ENCODE measurements at places on chromosomes 11 and 22.
A peak's percentile ranks its signal among the peaks of the same experiment; 100 is the strongest.

GRCh38 chr22:48061726-48062125, 1299.3 kb downstream of the TBC1D22A start:
- H3K27me3 ChIP-seq, result peaks cover 15% of the 10 kb centered on the region
- H3K27ac ChIP-seq, result no peak overlapping the region
- H3K4me3 ChIP-seq, result no peak overlapping the region
- no peak for DNase-seq
- no peaks in the 10 kb centered on the region for H3K36me3 ChIP-seq

DNA sequence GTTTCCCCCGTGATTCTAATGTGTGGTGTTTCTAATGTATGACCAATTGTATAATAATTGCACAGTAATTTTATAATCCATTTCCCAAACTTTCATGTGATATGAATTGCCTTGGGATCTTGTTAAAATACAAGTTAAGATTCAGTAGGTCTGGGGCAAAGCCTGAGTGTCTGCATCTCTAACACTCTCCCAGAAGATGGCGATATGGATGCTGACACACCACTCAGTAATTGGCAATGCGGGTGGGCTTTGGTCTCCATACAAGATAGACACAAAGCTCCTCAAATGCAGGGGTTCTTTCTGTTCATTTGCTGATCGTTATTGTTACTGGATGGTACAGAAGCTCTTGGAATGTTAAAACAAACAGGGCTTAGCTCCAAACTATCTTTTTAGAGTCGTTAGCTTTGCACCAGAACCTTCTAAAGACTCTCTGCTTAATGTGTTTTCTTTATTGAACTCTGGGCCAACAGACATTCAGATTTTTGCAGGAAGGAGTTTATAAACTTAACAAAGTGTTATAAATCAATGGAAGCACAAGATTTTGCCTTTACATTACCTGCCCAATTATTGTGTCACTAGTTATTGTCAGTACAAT, 45.4 kb upstream of the ANO3 start:
- H3K27me3 ChIP-seq, result peaks cover 3% of the 10 kb centered on the region
- no peak for DNase-seq
- no peaks in the 10 kb centered on the region for H3K36me3 ChIP-seq

DNA sequence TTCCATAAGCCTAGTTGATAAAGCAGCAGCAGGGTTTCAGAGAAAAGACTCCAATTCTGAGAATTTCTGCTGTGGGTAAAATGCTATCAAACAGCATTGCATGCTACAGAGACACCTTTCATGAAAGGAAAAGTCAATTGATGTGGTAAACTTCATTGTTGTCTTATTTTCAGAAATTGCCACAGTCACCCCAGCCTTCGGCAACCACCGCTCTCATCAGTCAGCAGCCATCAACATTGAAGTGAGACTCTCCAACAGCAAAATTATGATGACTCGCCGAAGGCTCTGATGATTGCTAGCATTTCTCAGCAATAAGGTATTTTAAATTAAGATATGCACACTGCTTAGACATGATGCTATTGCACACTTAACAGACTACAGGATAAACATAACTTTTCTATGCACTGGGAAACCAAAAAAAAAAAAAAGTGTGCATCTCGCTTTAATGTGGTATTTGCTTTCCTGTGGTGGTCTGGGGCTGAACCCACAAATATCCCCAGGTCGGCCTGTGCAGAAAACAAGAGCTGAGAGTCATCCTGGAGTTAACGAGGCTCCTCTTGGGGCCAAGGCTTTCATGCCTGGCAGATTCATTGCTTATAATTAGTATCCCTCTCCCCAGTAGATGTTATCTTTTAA, 192.1 kb downstream of the CTTN start:
- DNase-seq, result no peak
- H3K4me1 ChIP-seq, result peaks cover 13% of the 10 kb centered on the region
- H3K36me3 ChIP-seq, result no peaks in the 10 kb centered on the region

GRCh38 chr11:66420671-66421476, at the start of gene NPAS4:
NPAS4 (plus strand) TSS chr11:66421035; CDS start chr11:66421180, 145 bp downstream.
- peaks cover 38% of the 10 kb centered on the region for H3K4me1 ChIP-seq
- H3K27ac ChIP-seq, result no peak within 1 kb of the TSS
- no peak for DNase-seq
- peaks cover 47% of the 10 kb centered on the region for H3K27me3 ChIP-seq
- H3K4me3 ChIP-seq, result no peak within 1 kb of the TSS

- no peak for DNase-seq
- peaks cover 3% of the 10 kb centered on the region for H3K36me3 ChIP-seq
- peak overlapping the region; percentile 11 for H3K4me3 ChIP-seq
- H3K27ac ChIP-seq, result peak overlapping the region; percentile 74
- peaks cover 75% of the 10 kb centered on the region for H3K4me1 ChIP-seq
Observed at GRCh38 chr11:11856638-11857037, 14.9 kb downstream of the USP47 start.

- peak overlapping the region; percentile 55 for H3K4me3 ChIP-seq
- peak; percentile 59 for DNase-seq
- H3K27me3 ChIP-seq, result no peaks in the 10 kb centered on the region
Observed at GRCh38 chr11:20367313-20367948, 3.9 kb downstream of the HTATIP2 start.

DNA sequence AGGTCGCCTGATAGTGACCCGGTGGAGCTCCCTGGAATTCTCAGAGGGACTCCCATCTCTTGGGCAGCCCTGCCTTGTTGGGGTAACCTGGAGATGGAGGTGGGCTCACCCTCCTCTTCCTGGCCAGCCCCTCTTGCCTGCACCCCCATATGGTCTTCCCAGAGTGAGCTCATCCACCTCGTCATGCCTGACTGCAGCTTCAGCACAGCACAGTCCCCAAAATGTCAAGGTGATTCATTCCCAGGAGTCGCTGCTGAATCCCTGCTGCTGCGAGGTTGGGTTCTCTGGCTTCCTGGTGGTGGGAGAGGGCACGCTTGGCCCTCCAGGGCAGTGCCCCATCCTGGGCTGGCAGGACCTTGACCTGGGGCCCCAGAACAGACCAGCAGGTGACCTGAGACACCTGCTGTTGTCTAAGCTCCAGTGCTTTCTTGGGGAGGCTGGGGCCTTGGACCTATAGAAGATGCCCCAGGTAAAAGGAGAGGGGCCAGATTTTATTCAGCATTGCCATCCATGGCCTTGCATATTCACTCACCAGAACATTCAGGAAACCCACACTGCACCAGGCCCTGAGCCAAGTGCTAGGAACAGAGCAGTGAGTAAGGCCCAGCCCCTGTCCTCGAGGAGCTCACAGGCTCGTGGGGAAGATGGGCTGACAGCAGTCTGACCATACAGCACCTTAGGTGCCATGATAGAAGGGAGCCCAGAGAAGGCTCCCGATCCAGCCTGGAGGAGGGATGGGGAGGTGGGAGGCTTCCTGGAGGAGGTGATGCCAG, 72.9 kb downstream of the CACNA1I start:
- H3K4me3 ChIP-seq, result no peak overlapping the region
- no peaks in the 10 kb centered on the region for H3K4me1 ChIP-seq
- H3K27me3 ChIP-seq, result peaks cover 4% of the 10 kb centered on the region
- no peak overlapping the region for H3K27ac ChIP-seq
- H3K36me3 ChIP-seq, result no peaks in the 10 kb centered on the region

GRCh38 chr11:75541193-75542087, 15.7 kb upstream of the GDPD5 start:
- no peak overlapping the region for H3K27ac ChIP-seq
- H3K4me3 ChIP-seq, result no peak overlapping the region
- no peaks in the 10 kb centered on the region for H3K36me3 ChIP-seq

GRCh38 chr11:128022007-128022368, 565.4 kb downstream of the ETS1 start:
- no peak for DNase-seq
- peaks cover 3% of the 10 kb centered on the region for H3K4me1 ChIP-seq
- no peak overlapping the region for H3K27ac ChIP-seq

GRCh38 chr11:60118338-60118737, 29.9 kb downstream of the MS4A2 start:
- no peak overlapping the region for H3K4me3 ChIP-seq
- H3K27me3 ChIP-seq, result peaks cover 11% of the 10 kb centered on the region
- no peak overlapping the region for H3K27ac ChIP-seq
- H3K36me3 ChIP-seq, result no peaks in the 10 kb centered on the region
- no peak for DNase-seq

GRCh38 chr22:49992921-49993648, 19.5 kb downstream of the IL17REL start:
- H3K27ac ChIP-seq, result no peak overlapping the region
- H3K4me3 ChIP-seq, result no peak overlapping the region
- peaks cover 6% of the 10 kb centered on the region for H3K27me3 ChIP-seq

DNA sequence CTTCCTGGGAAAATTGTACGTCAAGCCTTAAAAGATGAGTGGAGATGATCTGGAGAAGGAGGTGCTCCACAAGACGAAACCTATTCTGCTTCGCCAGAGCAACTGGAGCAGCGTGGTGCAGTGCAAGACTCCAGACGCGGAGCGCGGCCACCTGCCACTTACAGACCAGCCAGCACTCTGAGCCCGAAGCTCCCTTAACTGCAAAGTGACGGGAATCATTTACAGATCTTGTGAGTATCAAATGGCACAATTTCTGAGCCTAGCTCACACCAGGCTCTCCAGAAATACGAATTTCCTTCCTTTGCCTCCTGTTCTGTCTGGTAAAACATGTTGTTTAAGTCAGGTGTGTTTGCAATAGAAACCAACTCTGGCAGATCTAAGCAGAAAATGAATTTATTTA, 369.3 kb downstream of the CADM1 start:
- no peak overlapping the region for H3K27ac ChIP-seq
- no peaks in the 10 kb centered on the region for H3K4me1 ChIP-seq
- no peaks in the 10 kb centered on the region for H3K36me3 ChIP-seq
- no peak for DNase-seq
- H3K4me3 ChIP-seq, result no peak overlapping the region
- H3K27me3 ChIP-seq, result peaks cover 3% of the 10 kb centered on the region

- H3K4me3 ChIP-seq, result no peak overlapping the region
- no peak overlapping the region for H3K27ac ChIP-seq
- H3K4me1 ChIP-seq, result no peaks in the 10 kb centered on the region
- no peaks in the 10 kb centered on the region for H3K36me3 ChIP-seq
Observed at GRCh38 chr22:28600546-28601143, 79.0 kb downstream of the TTC28 start.

GRCh38 chr11:17531071-17531600, 13.1 kb downstream of the USH1C start:
- H3K4me3 ChIP-seq, result no peak overlapping the region
- peaks cover 5% of the 10 kb centered on the region for H3K27me3 ChIP-seq
- no peak for DNase-seq
- H3K36me3 ChIP-seq, result no peaks in the 10 kb centered on the region

- peaks cover 79% of the 10 kb centered on the region for H3K4me1 ChIP-seq
- H3K36me3 ChIP-seq, result peaks cover 2% of the 10 kb centered on the region
- no peak overlapping the region for H3K4me3 ChIP-seq
- peak overlapping the region; percentile 88 for H3K27ac ChIP-seq
- H3K27me3 ChIP-seq, result no peaks in the 10 kb centered on the region
Observed at GRCh38 chr11:3880724-3881123, 25.3 kb downstream of the STIM1 start.

DNA sequence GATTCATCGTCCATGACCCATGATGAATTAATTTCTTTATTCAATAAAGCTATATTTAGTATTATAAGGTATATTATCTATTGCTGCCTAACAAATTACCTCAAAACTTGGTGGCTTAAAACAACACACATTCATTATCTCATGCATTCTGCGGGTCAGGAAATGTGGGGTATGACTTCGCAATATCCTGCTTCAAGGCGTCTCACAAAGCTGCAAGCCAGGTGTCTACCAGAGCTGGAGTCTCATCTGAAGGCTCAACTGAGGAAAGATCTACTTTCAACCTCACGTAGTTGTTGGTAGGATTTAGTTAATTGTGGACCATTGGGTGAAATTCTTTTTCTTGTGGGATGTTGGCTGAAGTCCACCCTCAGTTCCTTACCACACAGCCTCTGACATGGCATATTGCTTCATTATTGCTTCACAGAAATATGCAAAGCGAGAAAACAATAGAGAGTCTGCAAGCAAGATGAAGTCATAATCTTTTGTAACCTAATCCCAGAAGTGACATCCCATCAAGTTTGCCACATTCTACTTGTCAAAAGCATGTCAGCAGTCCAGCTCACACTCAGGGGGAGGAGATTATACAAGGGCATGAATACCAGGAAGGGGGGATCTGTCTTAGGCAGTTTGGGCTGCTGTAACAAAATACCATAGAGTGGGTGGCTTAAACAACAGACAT, 45.1 kb downstream of the KREMEN1 start:
- no peak for DNase-seq
- H3K4me1 ChIP-seq, result peaks cover 8% of the 10 kb centered on the region
- H3K36me3 ChIP-seq, result peaks cover 6% of the 10 kb centered on the region
- peaks cover 36% of the 10 kb centered on the region for H3K27me3 ChIP-seq
- no peak overlapping the region for H3K27ac ChIP-seq

- no peaks in the 10 kb centered on the region for H3K27me3 ChIP-seq
- H3K36me3 ChIP-seq, result peaks cover 9% of the 10 kb centered on the region
- H3K27ac ChIP-seq, result peak overlapping the region; percentile 97
- no peak for DNase-seq
- peaks cover 69% of the 10 kb centered on the region for H3K4me1 ChIP-seq
Observed at GRCh38 chr22:45319324-45319685, 9.6 kb downstream of the FAM118A start.

DNA sequence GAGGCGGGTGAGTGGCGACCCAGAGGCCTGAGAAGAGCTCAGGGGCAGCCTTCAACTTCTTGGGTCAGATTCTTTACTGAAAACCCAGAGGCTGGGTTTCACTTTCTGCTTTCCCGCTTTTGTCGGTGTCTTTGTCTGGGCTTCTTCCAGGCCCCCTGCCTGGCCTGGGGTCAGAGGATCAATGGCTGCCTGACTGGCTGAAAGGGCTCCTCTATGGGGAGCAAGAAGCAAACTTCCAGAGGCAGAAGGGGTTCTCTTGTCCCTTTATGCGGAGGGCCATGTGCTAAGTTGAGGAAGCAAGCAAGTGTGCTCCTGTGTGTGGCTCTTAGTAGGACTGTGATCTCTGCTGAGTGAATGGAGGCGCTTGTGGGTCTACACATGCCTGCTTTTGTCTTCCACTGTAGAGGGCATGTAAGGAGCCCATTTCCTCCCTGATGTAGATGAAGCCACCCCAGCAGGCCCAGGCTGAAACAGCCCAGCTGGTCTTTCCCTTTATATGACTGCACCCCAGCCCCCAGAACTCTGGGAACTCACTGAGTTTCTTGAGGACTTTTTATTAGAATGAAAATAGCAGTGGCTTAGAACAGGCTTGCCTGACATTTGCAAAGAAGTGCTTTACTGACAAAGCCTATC, 1.0 kb upstream of the PKNOX2 start:
- H3K4me1 ChIP-seq, result peaks cover 12% of the 10 kb centered on the region
- no peaks in the 10 kb centered on the region for H3K36me3 ChIP-seq

- no peaks in the 10 kb centered on the region for H3K4me1 ChIP-seq
- no peak for DNase-seq
- no peak overlapping the region for H3K4me3 ChIP-seq
Observed at GRCh38 chr11:135004495-135004894, 592.5 kb upstream of the B3GAT1 start.

GRCh38 chr11:19060629-19061028, at the start of gene MRGPRX2:
MRGPRX2 (minus strand) TSS chr11:19060717; CDS start chr11:19056402, 4,315 bp downstream.
- peak; percentile 18 for DNase-seq
- peaks cover 28% of the 10 kb centered on the region for H3K27me3 ChIP-seq
- H3K4me1 ChIP-seq, result peaks cover 21% of the 10 kb centered on the region
- no peaks in the 10 kb centered on the region for H3K36me3 ChIP-seq
- no peak within 1 kb of the TSS for H3K4me3 ChIP-seq
- no peak within 1 kb of the TSS for H3K27ac ChIP-seq
